ENCODE measurements at places on chromosomes 3 and 15.

GRCh38 chr3:116051040-116051439 lies 394.2 kb downstream of the LSAMP start:
- peak; percentile 49 for DNase-seq

GRCh38 chr3:148439254-148439822 lies 258.4 kb upstream of the AGTR1 start:
- no peak for DNase-seq

DNA sequence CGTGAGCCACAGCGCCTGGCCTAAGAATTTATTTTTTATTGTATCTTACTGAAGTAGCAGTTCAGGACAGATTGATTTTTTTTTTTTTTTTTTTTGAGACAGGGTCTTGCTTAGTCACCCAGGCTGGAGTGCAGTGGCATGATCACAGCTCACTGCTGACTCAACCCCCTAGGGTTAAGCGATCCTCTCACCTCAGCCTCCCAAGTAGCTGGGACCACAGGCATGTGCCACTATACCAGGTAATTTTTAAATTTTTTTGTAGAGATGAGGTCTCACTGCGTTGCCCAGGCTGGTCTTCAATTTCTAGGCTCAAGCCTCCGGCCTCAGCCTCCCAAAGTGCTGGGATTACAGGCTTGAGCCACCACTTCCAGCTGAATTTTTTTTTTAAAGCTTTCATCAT lies 99.8 kb upstream of the HERC1 start:
- DNase-seq: no peak

DNA sequence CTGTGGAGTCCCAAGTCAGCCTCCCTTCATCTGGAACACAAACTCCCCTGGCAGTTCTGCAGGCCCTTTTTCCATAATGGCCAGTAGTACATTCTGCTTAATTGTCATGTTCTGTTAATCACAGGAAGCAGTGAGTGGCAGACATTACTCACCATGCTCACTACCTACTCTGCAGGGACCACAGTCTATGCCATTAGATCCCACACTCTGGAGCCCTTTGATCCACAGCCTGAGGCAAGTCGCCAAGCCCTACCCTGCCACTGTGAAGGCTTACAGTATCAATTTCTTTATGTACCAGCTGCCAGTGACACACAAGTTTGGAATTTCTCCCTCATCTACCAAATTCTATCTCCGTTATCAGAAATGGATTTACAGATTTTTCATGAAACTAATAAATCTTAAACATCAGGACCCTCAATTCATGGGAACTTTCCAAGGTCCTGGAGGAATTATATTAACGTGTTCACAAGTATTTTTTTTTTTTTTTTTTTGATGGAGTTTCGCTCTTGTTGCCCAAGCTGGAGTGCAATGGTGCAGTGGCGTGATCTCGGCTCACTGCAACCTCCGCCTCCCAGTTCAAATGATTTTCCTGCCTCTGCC lies 20.6 kb upstream of the WWTR1 start:
- DNase-seq: no peak

GRCh38 chr3:126351771-126352475 lies 5.3 kb downstream of the KLF15 start:
- DNase-seq: peak; percentile 21

DNA sequence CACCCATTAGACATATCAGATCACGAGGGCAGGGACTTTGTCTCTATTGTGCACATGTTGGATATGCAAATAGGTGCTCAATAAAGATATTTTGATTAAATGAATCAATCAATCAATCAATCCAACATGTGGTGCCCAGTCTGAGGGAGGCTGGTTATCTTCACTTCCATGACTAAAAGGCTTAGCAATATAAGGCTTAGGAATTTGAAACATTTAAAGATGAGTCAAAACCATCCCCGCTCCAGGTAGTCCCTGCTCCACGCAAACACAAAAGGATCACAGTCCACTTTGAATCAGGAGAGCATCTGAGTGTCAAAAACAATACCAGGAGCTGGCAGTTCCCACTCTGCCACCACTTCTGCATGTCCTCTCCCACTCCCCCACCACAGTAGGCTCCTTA lies 25.8 kb upstream of the PRICKLE2 start:
- no peak for DNase-seq

DNA sequence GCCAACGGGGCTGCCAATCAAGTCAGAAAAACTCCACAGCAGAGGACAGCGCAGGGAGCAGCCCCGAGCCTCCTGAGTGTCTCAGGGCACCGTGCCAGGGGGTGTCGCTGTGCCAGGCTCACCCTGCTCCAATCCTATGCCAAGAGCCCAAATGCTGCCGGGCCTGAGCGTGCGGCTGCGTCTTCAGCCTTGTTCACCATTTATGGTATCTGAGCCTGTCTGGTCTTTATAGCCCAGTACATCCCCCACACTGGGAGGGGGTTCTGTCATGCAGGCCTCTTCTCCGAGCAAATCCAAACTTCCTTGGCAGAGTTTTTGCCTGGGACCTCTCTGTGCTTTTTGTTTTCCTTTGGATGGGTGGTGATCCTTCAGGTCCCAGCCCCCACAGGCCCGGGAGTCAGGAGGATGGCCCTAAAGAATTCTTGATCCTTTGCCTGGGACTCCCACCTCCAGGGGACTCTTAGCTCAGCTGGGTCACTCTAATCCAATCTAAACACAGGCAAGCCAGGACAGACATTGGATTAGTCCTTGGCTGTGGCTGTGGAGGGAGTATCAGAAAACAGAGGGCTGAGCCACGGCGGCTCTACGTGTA lies 135.1 kb upstream of the HACD2 start:
- DNase-seq: peak; percentile 42

- DNase-seq: no peak
These were observed 8.2 kb downstream of the CBLB start for GRCh38 chr3:105860641-105861040.

- no peak for DNase-seq
These were observed 9.0 kb downstream of the CNTN3 start for GRCh38 chr3:74605437-74605836.

DNA sequence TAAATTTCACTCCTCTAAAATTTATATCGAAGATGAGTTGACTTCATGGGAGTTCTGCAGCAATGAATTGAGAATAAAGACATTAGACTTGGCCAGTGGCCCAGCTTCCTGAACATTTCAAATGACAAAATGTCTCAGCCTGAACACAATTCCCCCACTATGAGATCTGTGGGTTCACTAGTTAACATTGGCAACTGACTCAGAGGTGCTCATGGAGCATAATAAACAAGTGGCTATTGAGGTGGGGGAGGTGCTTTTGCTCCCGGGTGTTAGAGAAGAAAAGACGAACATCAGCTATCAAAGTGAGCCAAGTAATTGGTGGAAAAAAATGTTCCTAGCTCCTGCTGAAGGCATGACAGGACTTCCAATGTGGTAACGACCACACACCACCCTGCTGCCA lies 6.3 kb downstream of the ATP13A4 start:
- DNase-seq: no peak

DNA sequence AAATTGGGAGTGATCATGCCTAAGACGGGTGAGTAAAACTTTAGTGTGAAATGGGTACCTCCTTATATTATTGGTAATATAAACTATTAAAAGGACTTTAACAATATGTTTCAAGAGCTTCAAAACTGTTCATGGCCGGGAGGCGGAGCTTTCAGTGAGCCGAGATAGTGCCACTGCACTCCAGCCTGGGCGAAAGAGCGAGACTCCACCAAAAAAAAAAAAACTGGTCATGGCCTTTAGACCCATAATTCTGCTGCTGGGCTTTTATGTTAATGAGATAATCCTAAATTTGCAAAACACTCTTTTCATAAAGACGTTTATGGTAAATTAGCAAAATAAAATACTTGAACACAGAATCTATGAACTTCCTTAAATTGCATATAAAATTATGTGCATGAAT lies 22.8 kb downstream of the TRPC1 start:
- DNase-seq: no peak

DNA sequence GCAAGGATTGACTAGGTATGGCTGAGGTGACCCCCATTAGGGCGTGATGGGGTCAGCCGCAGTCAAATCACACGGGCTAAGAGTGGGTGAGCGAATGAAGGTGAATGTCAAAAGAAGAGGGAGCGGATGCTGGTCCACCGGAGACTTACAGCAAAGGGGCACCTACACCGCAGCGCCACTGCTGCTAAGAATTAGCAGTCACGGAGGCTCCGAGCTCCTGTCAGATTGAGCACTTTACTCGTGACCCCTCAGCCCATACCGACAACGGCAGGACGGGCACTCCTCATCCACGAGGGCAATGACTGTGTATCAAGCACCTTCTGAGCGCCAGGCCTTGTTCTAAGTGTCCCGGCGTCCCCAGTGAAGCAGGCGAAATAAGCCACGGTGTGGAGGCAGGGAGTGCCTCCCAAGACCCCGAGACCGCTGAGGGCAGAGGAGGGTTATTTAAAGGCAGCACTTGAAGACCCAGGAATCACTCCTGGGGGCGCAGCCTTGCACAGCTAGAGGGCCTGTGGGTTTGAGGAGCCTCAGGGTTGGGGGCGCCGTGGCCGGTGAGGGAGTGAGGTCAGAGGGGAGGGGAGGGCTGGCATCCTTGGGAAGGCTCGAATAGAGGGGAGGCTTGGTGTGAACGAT lies 61.6 kb upstream of the GATA2 start:
- DNase-seq: no peak

- no peak for DNase-seq
These were observed 14.3 kb downstream of the ARL8B start for GRCh38 chr3:5136211-5136918.

DNA sequence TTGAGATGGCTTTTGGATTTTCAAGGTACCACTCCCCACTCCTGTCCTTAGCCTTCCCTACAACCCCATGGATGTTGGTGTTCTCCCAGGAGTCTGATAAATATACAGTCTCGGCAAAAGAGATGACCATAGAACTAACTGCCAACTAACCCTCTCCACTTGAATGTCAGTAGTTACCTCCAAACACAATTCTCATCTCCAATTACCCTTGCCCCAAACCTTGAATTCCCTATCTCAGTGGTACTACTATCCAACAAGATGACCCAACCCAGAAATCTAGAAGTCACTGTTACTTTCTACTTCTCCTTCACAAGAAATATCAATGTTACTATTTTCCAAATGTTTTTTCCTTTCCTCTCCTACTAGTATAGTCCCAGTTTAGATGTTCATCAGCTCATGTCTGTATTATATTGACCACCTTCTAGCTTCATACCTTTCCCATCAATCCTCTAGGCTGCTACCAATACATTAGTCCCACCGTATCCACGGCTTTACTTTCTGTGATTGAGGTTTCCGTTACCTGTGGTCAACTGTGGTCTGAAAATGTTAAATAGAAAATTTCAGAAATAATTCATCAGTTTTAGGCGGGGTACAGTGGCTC lies 38.1 kb downstream of the PIGB start:
- no peak for DNase-seq

DNA sequence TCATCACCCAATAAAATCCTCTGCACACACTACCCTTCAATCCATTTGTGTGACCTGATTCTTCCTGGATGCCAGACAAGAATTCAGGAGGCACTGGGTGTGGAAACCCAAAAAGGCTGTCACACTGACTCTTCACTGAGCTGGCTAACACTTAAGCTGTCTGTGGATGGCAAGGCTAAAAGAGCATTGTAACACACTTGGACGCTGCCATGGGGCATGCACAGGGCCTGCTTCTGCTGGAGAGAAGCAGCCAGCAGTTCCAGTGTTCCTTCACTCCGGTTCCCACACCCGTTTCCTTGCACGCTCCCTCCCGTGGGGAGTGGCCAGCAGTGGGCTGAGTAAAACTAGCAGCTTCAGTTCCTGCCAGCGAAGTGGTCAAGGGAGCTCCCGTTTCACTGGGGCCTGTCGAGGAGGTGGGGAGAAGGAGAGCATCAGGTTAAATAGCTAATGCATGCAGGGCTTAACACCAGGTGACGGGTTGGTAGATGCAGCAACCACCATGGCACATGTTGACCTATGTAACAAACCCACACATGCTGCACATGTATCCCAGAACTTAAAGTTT lies 737.1 kb downstream of the FHIT start:
- no peak for DNase-seq

DNA sequence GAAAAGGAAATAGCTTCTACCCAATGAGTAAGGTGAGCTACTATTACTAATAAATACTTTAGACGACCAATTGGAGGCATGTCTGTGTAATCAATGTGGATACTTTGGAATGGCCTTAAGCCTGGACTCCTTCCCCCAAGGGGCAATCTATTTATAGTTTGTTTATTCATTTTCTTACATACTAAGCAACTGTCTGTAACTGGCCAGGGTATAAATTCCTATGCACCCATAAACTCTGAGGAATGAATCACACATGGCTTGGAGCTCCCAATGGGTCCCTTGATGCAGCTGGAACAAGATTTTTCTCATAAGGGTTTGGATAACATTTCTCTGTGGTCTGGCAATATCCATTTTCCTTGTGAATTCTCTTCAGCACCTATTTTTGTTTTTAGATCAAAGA lies 506.8 kb downstream of the EDEM1 start:
- no peak for DNase-seq

- no peak for DNase-seq
These were observed 207.0 kb downstream of the DIPK2A start for GRCh38 chr3:144178607-144179006.

DNA sequence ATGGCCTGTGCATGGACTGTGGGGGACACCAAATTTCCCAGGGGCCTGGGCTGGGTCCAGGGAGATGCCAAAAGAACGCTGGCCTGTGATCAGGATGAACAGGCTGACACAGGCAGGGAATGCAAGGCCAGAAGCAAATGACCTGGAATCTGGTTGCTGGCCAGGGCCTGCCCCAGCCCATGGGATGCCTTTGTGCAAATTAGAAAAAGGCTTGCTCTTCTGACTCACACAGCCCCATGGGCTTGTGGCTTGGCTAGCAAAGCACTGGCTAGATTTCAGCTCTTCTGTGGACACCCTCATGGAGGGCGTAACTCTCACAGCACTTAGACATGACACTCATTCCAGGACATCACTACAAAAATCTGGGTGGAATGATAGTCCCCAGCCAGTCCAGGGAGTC lies 356.0 kb downstream of the SHQ1 start:
- DNase-seq: peak; percentile 57

DNA sequence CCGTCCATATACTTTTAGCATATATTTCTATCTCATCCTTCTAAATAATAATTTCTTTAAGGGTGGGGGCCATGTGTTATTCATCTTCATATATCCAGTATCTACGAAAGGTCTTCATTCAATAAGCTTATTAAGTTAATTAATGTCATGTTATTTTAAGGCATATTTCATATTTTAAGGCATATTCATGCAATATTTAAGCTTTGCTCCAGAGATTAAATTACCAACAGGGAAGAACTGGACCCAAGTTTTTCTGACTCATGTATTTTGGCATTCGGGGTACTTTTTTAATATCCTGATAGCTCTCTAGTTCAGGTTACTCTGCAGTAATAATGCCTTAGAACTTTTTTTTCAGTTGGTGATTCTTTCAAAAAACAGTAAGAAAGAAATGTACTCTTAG lies 27.4 kb downstream of the PHC3 start:
- no peak for DNase-seq

GRCh38 chr3:194377708-194378107 lies 8.2 kb upstream of the LRRC15 start:
- peak; percentile 2 for DNase-seq

GRCh38 chr15:91737151-91737818 lies 116.2 kb upstream of the SLCO3A1 start:
- DNase-seq: no peak

- DNase-seq: no peak
These were observed 310.5 kb upstream of the THBS1 start for GRCh38 chr15:39270221-39270855.
